ENCODE measurements at places on chromosomes 2 and 18.

DNA sequence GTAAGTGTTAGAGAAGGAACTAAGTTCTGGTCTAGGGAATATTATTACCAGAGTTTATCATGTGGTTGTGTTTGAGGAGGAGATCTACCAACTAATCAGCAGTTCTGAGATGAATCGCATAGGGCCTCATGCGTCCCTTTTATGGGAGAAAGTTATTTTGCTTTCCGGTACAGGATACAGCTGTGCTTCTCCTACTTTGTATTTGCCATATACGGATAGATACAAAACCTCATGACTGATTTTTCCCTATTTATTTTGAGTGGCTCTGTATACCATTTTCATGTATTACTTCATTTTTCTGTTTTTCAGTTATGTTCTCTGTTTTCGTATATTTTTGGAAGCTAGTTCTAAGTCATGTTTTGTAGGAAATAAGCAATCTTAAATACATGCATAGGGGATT is 66.8 kb downstream of the ACSL3 start:
- DNase-seq = no peak

DNA sequence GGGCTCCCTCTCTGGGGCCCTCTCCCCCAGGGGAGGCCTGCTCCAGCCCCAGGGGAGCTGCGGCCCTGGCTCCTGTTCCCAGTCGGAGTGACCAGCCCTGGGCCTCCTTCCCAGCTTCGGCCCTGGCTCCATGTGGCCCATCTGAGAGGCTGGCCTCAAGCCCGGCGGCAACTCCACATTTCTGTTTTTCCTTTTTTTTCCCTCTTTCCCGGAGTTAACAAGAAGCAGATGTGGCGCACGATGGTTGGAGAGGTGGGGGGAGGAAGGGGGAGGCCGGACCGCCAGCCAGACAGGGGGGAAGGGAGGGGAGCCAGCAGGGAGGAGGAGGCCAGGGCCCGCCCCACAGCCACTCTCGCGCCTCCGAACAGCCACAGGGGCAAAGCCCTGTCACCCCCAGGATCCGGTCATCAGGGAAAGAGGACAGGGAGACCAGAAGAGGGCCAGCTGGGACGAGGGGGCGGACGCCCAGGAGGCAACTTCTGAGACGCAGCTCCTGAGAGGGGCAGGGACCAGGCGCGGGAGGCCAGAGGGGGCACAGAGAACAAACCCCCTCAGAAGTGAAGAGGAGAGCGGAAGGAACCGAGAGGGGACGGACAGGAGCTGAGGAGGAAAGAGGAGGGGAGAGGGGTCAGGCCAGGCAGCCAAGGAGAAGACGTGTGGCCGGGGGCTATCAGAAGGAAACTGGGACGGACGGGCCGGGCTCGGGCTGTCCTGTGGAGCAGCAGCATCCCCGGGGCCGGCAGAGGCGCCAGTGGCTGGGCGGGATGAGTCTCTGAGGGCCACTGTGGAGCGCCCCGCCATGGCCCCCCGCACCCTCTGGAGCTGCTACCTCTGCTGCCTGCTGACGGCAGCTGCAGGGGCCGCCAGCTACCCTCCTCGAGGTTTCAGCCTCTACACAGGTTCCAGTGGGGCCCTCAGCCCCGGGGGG is at the start of gene EMILIN1:
Gene EMILIN1, plus strand, starts transcription at position 349 of the 928 bp plus-strand sequence. Its CDS starts 451 bp downstream, at position 800.
- no peak for DNase-seq

DNA sequence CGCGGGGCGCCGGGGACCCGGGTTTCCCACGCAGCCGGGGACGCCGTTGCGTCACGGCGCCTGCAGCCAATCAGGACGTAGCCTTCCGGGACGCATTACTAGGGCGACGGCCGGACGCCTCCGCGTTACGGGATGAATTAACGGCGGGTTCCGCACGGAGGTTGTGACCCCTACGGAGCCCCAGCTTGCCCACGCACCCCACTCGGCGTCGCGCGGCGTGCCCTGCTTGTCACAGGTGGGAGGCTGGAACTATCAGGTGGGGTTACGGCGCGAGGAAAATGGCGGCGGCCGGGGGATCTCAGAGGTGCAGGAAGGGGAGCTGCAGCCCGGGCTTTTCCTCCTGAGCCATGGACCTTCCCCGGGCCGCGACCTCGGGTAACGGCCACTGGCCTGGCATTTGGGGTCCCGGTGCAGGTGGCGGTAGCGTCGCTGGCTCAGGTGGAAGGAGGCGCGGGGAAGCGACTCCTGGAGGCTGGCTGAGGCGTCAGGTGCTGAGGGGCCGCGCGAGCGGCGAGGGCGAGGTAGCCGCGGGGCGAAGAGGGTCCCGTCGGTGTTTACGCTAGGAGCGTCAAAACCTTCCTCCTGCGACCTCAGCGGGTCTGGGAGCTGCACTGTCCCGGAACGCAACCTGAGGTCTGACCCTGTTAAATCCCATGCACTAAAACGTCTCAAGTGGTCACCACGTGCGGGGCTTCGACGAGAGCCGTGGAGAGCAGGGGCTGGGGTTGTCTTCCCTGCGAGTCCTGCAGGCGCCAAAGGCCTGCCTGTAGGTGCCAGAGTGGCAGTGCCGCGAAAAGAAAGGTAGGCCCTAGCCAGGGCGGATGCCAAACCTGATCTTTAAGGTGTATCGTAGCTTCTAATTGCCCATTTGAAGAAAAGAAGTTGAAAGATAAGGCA is at the start of gene LCLAT1:
Gene LCLAT1, plus strand, starts transcription at position 98 of the 897 bp plus-strand sequence. CDS start 78,345 bp downstream, outside the sequence.
- peak; percentile 65 for DNase-seq

DNA sequence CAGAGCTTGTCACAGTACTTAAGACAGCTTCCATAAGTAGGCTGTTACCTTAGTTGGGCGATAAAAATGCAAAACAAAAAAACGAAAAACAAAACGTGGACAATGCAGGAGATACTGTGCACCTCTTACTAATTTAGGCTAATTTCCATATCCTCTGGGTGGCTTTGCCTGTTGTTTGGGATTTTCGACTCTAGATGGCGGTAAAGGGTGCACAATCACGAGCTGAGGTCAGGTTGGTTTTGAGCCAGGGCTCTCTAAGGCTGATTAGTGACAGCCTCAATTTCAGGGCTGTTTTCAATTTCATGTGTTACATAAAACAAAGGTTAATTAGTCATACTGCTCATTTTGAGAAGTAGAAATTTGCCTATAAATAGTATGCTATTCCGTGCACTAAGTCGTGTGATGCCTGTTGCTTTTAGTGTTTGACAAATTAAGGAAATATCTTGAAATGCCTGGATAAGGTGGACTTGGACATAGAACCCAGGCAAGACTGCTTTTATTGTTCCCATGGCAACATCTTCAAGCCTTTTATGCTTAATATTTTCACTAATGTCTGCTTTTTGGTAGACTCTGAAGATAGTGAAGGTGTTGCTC is 493.1 kb downstream of the SOCS6 start:
- DNase-seq = peak; percentile 22

GRCh38 chr18:60189856-60190255 is 182.7 kb downstream of the MC4R start:
- no peak for DNase-seq

- no peak for DNase-seq
Measured at GRCh38 chr2:111005821-111006220, 114.9 kb upstream of the BCL2L11 start.

DNA sequence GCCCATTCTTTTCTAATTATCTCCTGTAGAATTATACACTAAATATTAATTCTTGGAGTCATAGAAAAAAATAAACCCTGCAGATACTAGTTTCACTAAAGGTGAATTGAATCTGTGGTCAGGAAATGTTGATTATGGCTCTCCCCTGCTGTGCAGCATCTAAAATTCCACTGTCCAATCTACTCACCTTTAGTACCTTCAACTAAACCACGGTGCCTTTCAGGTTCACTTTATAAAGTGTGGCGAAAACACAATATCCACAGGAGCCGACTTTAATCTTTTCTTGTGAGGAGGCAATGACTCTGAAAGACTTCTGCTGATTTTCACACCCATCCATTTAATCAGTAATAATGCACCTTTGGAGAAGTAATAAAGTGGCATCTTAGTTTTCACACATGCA is 402.3 kb downstream of the THSD7B start:
- DNase-seq = no peak

GRCh38 chr2:171244970-171245782 is 84.5 kb upstream of the TLK1 start:
- DNase-seq = no peak

GRCh38 chr18:77134611-77135010 is 2.0 kb upstream of the MBP start:
- DNase-seq = no peak

DNA sequence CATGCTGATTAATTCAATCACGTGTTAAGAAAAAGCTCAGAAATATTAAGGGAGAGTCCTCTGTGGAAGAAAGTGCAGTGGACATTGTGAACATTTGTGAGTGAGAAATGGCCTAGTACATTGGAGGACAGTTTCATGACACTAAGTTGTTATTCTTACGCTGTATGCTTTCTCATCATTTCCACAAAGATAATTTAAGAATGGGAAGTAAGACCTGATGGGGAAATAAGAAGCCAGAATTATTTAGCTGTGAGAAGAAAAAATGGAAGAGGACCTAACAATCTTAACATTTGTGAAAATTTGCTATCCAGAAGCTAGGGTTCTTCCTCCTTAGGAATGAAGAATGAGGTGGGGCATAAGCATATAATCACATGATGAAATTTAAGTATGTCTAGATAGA is 15.2 kb upstream of the RAPH1 start:
- DNase-seq = no peak

GRCh38 chr2:224417361-224417729 is 15.4 kb upstream of the FAM124B start:
- DNase-seq = no peak

DNA sequence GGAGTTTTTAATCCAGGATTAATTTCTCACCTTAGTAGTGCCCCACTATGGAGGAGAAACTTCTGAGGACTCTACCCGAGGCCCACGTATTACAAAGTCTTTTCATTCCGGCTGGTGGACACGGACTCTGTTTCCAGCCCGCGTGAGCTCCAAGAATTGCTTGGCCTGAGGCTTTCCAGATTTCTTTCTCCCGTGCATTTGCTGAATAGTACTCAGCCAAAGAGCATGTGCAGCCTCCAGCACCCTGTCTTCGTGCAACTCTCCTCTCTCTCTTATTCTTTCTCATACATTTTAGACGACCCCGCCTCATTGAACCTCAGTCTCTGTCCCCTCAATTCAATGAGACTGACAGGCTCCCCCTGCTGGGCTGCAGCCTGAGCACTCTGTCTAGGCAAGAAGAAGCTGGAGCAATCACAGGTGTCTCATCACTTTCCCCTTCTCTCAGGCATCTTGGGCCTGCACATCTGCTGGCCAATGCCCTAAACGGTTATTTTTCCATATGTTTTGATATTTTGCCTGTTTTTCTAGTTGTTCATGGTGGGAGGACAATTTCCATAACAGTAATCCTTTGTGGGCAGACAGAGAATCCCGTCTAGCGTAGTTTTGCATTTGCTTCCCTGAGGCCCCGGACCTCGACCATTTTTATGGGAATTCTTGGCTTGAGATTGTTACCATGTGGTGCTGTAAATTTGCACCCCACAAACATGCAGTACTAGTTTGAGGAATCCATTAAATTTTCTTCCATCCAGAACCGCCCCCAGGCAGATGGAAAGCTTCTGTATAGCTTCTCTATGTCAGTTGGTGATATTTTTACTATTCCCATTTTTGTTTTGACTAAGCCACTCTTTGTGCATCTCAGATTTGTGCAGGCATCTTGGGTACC is 50.1 kb upstream of the LPIN2 start:
- DNase-seq = no peak

DNA sequence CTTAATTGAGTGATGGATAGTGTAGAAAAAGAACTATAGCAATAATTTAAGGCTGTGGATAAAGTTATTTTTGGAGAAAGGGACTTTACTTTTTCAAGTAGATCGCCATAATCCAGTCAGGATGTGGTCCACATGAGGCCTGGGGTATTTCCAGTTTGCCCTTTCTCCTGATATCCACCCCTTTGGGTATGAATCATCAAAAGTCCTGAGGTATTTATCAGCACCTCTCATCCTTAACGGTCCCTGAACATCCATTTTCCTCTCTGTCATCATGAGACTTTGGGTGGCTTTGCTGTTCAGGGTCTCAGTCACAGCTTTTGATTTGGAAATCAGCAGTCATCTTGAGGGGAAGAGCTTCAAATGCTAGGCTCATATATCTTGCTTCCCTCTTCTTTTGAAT is 39.3 kb upstream of the ELAC1 start:
- no peak for DNase-seq

GRCh38 chr18:80086281-80086680 is 22.8 kb upstream of the ADNP2 start:
- no peak for DNase-seq

- no peak for DNase-seq
Measured at GRCh38 chr18:9240270-9240669, 94.3 kb upstream of the TWSG1 start.

DNA sequence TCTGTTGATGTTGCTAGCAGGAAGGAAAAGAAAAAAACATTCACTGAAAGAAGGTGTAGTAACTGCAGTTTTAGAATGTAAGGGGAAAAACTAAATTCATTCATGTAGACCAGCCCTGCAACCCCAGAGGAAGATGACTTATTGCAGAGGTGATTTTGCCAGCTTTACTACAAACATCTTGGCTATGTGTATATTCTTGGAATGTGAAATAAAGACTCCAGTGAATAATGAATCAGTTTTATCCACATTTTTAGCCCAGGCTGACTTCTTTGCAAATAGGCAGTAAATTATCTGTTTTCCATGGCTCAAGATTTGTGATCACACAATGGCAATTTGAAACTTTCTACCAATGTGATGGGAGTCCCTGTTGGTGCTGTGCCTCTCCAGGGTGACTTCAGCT is 206.1 kb upstream of the SETBP1 start:
- DNase-seq = no peak

DNA sequence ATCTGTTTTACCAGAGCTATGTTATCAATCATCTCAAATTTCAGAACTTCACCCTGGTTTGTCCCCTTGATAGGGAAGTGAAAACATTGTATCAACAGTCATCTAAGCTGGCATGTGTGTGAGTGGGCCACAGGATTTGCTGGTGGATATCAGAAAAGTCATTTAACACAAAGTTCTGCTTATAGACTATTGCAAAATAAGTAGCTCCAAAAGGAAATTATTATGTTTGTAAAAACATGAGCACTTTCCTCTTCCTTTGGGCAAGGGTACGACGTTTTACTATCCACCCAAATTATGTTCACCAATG is 20.7 kb upstream of the COPS8 start:
- no peak for DNase-seq

DNA sequence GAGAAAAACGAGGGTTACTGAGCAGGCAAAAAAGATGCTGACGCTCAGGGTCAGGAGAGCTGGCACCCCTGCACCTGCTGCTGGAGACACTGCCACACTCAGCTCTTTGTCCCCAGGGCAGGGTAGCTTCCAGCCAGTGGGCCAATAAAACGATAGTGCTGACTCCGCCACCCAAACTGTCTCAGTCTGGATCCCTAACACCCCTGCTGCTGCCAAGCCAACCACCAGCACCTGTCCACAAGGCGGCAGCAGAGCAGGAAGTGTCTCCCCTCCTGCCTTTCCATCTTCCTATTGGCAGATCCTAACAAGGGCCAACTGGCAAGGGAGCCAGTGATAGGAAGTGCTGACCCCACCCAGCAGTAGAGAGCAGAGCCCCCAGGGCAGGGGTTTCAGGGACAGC is 531.5 kb upstream of the SALL3 start:
- DNase-seq = no peak

- no peak for DNase-seq
Measured at GRCh38 chr2:176066645-176067588, 16.8 kb downstream of the EVX2 start.

Data from DMS79 treated with DMSO at 0.1 percent for 48 hours (cell line).